ENCODE measurements at places on chromosomes 5 and 9.

GRCh38 chr5:30846171-30846570, 347.3 kb upstream of the CDH6 start:
- no peak for DNase-seq

- DNase-seq = no peak
Measured at GRCh38 chr9:132074736-132075135, 4.9 kb downstream of the MED27 start.

GRCh38 chr9:105633411-105633810, 28.8 kb upstream of the TAL2 start:
- no peak for DNase-seq

DNA sequence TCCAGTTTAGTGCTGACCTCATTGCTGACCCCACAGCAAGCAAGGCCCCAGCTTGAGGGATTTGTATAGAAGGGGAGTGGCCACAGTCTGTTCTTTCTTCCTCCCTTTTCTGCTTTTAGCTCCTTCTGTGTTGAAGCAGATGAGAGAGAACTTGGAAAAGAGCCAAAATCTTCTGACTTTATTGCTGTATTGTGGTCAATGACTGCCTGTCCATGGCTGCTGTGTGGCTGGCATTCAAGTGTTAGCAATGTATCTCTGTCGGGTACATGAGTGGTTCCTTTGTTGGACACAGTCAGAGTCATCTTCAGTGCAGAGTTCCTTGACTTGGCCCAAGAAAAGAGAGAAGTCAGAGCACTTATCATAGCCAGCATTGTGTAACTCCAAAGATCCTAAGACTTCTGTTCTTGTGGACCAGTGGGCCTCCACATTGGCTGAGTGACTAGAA, 154.1 kb downstream of the LRRC70 start:
- peak; percentile 8 for DNase-seq

DNA sequence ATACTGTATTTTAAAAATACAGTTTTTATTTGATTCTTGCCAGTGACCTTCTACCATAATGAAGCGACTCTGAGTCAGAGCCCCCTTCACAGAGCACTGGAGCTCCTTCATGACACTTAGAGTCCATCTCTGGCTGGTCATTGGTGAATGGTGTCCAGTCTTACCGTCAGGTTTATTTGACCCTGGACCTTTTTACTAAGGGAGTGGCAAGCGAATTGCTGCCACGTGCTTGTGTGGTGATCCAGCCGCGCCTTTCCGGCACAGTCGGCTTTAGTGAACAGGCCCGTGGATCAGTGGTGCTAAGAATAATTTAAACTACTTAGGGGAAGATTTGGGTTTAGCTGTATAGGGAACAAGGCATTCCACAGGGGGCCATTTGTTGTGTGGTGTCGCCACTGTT, 48.5 kb downstream of the PRRC2B start:
- DNase-seq = no peak

DNA sequence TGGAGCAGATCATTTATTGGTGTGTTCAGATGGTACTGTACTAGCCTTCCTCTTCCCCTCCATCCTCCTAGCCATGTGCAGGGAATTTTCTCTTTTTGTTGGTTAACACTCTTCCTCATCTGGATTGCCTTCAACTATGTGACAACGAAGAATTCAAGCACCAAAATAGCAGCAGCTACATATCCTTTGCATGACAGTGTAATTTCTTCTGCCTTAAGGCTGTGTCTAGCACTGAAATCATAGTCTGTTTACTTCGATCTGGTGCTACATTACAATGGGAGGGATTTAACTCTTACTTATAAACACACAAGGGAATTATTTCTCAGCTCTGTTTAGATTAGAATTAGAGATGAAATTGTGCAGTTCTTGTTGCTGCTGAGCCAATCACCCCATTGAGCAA, 260.4 kb downstream of the ARL15 start:
- no peak for DNase-seq

- DNase-seq = no peak
Measured at GRCh38 chr9:87286506-87286905, 211.2 kb upstream of the DAPK1 start.

DNA sequence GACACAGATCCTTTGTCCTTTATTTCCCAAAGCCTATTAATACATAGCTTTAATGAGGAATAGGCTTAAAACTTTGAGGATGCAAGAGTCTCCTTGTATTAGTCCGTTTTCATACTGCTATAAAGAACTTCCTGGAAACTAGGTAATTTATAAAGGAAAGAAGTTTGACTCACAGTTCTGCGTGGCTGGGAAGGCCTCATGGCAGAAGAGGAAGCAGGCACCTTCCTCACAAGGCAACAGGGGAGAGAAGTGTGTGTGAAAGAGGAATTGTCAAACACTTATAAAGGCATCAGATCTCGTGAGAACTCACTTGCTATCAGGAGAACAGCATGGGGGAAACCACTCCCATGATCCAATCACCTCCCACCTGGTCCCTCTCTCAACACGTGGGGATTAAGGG, 5.4 kb upstream of the CLK4 start:
- DNase-seq = no peak

- DNase-seq = no peak
Measured at GRCh38 chr5:147452165-147452811, 57.6 kb downstream of the DPYSL3 start.

DNA sequence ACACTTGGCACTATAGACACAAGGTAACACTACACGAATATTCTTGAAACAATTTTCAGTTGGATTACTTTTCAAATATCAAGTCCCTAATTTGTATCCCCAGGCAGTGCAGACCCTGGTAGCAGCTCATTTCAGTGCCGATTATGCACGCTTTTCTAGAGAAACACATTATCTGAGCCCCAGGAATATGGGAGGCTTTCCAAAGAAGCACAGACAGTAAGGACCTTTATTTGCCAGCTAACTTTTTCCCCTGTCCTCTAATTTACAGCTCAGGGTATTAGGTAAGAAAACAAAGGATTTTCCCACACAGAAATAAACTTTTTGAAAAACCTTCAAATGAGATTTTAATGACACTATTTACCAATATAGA, 852.3 kb upstream of the DMAC1 start:
- DNase-seq = peak; percentile 19

GRCh38 chr9:23088932-23089364, 642.3 kb downstream of the DMRTA1 start:
- DNase-seq = no peak

GRCh38 chr5:116423141-116423540, 151.5 kb downstream of the SEMA6A start:
- DNase-seq = no peak

DNA sequence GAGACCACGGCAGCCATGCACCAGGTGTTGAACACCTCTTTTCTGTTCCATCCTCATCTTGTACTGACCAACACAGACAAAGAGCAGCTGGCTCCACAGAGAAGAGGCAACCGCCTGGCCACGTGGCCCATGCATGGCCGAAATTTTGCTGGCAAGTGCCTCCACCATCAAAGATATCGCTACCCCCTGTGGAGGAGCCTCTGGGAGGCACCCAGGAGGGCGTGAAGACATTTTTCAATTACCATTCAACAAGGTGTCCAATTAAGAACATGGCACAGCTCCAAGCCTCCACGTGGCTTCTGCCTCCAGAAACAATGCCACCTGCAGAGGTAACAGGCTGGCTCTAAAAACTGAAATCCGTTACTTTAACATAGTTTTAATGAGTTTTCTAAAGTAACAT, 54.4 kb upstream of the CKS2 start:
- no peak for DNase-seq

DNA sequence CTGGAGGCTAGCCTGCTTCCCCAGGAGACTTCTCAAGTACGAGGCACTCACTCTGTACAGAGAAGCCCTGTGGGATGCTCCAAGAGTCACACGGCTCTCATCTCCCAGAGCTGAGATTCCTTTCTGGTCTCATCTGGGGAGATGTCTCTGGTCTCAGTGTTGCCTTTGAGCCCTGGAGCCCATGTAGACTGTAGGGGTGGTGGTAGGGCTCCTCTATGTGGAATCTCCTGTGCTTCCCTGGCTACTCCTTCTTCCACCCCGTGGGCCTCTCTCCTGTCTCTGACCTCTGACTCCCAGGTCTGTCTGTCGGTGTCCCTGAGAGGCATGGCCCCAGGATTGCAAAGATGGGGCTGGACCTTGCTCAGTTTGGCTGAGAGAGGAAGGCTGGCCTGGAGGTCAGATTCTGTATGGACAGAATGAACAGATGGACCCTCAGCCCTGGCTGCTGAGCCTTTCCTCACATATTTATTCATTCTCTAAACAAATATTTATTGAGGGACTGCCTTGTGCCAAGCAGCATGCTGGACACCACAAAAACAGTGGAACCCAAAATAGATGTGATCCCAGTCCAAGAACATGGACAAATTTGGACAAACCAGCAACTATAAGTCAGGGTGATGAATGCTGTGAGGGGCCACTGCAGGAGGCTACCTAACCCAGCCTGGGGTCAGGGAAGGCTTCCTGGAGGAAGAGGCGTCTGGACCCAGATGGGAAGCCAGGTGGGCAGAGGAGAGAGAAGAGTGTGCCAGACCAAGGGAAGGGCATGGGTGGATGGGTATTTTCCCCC, 2.6 kb downstream of the CCL19 start:
- no peak for DNase-seq

DNA sequence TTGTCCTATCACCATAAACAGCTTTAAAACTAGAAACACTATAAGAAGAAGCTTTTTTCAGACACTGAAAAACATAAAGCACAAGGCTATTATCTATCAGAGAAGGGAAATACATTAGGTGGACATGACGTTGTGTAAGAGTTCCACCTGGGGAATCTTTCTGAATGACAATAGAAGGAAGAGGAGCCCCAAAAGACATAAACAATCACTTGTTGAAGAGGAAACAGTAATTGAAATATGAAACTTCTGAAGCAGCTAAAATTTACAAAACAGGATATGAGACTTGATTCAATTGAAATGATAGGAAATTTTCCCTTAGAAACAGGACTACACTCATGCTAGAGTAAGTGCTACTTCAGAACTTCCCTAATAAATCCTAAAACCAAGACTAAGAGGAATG, 933.6 kb downstream of the EFNA5 start:
- DNase-seq = no peak

DNA sequence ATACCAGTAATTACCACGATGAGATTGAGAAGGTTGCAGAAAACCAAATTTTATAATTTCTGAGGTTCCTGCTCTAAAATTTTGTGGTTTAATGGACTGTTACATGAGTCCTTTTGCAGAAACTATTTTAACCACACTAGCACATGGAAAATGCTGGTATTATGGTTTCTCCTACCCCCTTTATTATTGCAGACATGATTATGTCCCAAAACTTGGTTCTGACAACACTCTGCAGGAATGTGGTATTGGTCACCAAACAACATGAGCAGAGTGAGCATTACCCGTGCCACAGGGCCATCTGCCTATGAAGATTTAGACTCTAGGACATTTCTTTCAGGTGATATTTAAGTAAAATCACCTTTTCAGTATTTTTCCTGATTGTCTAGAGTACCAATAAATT, 2.8 kb upstream of the ECM2 start:
- no peak for DNase-seq

GRCh38 chr9:4640027-4640426, 22.1 kb upstream of the PLPP6 start:
- no peak for DNase-seq

GRCh38 chr5:139022528-139022927, 147.4 kb upstream of the LRRTM2 start:
- DNase-seq = peak; percentile 16

DNA sequence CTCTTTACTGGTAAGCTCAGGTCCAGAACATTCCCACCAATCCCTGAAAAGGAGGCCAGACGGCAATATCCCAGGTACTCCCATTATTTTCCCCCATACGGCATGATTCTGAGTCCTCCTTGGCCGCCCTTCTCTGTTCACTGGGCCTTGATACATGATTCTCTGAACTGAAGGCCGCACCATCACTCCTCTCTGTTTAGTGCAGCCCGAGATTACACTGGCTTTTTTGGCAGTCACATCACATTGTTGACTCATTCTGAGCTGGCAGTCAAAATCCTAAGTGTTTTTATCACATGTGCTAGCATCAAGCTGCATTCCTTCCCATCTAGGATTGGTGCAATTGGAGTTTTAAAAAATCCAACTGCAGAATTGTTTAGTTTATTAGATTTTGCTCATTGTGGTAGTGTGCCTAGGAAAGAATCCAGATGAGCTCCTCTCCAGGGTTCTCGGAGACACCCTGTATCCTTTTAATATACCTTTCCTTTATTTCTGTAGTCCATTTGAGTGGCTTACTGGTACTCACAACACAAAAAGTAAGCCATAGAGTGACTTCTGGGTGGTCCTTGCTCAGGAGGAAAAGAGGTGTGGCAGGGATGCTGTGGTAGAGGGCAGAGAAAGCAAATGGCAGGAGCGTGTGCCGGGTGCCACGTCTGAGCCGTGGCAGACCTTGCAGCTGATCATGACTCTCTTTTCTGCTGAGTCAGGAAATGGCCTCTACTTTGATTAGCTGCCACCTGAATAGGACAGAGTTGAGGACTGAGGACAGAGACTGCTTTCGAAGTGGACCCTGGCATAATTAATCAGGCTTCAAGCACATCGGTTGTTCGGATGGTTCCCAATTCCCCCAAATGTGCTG, 121.1 kb upstream of the IL12B start:
- DNase-seq = peak; percentile 59

- no peak for DNase-seq
Measured at GRCh38 chr9:99026271-99026955, 78.5 kb upstream of the TGFBR1 start.

DNA sequence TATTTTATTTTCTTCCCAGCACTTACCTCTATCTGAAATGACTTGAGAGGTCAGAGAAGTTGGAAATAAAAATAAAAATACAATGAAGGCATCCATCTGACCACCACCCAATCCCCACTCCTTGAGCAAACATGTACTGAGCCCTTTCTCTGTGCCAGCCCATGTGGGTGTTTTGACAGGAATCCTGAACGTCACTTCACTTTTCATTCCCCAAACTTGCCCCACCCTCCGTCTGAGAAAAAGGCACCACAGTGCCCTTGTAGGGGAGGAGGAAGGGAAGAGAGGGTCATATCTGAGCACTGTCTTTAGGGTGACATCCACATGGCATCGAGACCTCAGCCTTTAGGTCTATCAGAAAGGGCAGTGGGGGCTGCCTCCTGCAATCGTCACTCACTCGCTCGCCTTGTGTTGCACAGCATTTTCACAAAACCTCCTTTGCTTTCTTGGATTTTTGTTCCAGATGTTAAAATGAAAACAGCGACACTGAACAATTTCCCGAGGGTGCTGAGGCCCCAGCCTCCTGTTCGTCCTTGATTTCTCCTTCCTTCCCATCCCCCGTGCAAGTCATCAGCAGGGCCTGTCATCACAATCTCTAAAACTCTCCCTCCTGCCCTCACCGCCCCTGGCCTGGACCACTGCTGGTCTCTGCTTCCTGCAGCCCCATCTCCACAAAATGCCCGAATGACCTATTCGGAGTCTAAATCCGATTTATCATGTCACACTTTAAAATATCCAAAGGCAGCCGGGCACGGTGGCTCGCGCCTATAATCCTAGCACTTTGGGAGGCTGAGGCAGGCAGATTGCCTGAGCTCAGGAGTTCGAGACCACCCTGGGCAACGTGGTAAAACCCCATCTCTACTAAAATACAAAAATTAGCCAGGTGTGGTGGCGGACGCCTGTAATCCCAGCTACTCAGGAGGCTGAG, 13.0 kb downstream of the HIGD2A start:
- no peak for DNase-seq

DNA sequence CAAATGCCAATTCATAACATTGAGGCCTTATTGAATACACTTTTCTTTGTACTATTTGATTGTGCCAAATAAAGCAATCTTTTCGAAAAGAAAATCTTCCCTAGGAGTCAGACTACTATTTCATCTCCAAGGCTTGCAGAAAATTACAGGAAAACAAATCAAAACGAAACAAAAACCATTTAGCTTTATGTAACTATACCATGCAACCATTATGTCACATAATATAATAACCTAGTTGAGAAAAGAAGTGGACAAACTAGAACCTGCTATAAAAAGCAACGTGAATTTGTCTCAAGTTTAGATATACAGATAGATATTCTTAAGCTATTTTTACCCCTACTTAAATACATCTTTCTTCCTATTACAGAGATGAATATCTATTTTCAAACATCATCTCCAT, 18.0 kb downstream of the HTR4 start:
- DNase-seq = no peak
